RPMI7951 (cell line): ENCODE measurements at places on chromosomes 7 and 10.

DNA sequence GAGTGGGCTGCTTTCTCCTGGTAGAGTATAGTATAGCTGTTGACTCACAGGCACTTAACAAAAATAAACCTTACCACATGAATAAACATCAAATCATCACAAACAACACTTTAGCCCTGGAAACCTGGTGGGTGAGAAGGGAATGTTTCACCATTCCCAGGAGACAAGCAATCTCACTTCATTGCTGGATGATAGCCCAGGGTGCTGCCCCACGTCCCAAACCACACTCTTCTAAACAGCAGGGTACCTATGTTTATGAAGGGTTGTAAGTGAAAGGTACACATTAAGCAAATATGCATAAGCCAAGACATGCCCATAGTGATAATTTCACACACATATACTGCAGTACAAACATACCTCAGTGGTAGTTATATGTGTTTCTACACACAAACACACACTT, 276.2 kb downstream of the FGFR2 start:
- no peak for DNase-seq

- peak; percentile 25 for DNase-seq
Observed at GRCh38 chr10:44193166-44193565, 191.7 kb downstream of the CXCL12 start.

GRCh38 chr7:135774284-135774683, 25.7 kb upstream of the FAM180A start:
- peak; percentile 80 for DNase-seq

DNA sequence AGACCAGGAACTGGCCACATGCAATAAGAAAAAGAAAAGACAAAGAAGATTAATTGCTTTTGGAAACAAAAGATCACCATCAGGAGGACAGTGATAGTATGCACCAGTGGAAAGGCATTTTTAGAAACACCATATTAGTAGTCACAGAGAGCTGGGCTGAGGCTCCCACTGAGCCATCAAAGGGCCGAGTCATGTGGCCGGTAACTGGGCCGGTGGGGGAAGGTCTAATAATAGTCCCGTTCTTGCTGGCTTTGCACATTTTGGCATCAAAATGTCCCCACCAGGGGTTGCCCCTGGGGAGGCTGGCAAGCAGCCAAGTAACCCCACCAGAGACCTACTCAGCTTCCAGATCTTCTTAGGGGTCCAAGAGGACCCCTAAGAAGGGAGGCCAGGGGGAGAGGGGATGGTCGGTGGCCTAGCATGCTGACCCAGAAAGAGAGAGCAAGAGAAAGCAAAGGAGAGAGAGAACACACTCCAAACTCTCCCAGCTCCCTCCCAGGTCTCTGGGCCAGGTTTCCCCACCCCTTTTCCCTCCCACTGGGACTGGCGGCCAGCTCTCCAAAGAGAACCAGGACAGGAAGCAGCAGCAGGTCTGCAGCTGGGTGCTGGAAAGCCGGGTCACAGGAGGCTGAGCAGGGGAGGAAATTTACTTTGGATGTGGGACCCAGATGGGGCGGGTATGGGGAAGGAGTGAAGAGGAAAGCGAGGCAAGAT, 70.2 kb upstream of the FGFR2 start:
- DNase-seq, result no peak

DNA sequence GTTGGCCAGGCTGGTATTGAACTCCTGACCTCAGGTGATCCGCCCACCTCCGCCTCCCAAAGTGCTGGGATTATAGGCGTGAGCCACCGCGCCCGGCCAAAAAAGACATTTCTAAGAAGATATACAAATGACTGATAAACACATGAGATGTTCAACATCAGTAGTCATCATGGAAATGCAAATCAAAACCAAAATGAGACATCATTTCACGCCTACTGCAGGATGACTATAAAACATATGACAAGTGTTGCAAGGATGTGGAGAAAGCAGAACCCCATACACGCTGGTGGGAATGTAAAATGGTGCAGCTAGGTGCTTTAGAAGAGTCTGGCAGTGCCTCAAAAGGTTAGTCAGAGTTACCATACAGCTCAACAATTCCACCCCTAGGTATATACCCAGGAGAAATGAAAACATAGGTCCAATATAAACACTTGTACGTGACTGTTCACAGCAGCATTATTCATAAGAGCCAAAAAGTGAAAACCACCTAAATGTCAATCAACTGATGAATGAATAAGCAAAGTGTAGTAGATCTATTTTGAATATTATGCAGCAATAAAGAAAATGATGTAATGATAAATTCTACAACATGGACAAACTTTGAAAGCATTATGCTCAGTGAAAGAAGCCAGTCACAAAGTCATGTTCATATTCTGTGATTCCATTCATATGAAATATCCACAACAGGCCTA, 24.5 kb downstream of the TMEM209 start:
- DNase-seq, result peak; percentile 25

DNA sequence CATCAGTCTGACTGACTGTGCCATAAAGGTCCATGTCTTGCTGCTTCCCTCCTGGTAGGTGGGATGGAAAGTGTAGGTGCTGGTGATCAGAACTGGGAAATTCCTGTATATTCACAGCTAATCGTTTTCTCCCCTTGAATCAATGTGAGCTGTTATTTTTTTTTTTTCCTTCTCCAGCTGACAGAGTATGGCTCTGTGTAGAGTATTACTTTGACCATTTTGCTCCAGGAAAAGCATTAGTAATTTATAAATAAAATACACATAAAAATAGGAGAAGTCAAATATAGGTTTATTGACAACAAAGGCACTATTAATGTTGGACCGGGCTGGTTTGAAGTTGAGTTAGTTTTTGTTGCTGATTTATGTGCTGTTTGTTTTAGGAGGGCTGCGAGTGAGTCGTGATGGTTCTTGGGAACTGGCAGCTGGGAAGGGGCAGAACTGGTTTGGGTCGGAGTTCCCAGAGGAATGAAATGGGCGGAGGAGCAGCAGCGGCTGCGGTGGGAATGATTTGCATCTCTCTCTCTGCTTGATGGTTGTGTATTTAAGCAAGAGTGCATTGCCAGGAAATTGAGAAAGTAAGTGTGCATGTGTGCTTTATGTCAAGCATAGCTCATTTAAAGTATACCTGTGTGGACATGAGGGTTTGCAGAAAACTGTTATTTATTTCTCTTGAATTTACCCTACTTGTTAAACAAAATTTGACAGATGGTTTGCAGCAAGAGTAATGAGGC, 80.9 kb downstream of the LRMDA start:
- no peak for DNase-seq

DNA sequence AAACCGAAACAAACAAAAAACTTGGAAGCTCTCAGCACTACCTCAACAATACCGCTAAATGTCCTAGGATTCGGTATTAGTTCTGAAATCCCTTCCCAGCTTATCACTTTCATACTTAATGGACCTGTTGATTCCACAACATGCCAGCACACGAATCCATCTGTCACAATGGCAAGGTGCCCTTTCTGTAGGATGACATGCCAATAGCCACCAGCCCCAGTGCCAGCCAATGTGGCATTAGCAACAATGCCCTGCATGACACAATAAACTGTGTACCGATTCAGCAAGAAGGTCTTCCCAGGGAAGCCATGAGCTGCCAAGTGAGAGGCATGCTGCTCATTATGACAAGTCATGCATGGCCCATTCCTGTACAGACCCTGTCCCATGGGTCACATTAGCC, 35.6 kb upstream of the CHCHD3 start:
- no peak for DNase-seq

DNA sequence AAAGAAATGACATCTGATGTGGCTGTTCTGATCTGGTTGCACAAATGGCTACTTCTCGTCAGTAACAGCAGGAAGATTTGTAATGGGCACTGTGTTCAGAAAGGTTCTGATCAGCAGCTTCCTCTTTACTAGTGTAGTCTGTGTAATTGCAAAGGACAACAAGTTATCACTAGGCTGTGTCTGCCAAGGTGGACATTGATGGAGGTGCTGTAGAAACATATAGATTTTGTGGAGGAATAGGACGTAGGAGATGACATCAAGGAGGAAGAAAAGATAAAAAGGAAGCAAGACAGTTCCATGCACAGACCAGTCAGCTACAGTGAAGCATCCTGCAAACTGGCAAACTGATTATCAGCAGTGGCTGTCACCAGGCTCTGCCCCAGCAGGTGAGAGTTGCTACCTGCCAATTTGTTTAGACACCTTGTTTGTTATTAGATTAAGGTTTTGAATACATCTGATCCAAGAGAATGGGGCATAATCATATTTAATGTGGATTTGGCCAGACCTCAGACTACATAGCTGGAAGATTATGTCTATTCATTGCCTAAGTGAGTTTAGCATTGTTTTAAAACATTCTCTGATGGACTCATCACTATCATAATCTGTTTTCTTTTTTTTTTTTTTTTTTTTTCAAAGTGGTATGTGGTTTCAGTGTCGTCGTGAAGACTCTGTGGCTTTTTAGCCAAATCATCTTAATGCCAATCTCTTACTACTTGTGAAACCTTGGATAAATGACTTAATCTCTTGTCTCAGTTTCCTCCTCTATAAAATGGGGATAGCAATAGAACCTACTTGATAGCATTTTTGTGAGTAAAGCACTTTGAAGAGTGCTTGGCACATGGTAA, 417.9 kb upstream of the LRGUK start:
- DNase-seq, result no peak

GRCh38 chr7:108525327-108525984, 479 bp downstream of the PNPLA8 start:
- peak; percentile 88 for DNase-seq

- no peak for DNase-seq
Observed at GRCh38 chr10:133173860-133174640, 14.0 kb downstream of the KNDC1 start.

DNA sequence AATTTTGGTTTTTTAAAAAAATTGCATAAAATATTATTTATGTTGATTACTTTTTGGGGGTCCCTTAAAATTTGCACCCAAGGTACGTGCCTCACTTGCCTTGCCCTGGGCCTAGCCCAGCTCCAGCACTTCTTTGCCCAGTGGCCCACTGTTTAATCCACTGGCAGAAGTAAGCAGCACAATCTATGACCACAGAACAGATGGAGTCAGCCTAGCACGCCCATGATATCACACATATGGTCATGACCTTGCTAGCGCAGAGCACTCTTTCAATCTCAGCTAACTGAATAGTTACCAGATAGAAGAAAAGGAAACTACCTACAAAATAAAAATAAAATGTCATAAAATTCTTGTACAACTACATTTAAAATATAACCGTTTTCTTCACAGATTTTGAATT, 5.6 kb downstream of the OGA start:
- DNase-seq, result no peak

GRCh38 chr10:89518876-89519842, 16.2 kb downstream of the SLC16A12 start:
- DNase-seq, result peak; percentile 91

DNA sequence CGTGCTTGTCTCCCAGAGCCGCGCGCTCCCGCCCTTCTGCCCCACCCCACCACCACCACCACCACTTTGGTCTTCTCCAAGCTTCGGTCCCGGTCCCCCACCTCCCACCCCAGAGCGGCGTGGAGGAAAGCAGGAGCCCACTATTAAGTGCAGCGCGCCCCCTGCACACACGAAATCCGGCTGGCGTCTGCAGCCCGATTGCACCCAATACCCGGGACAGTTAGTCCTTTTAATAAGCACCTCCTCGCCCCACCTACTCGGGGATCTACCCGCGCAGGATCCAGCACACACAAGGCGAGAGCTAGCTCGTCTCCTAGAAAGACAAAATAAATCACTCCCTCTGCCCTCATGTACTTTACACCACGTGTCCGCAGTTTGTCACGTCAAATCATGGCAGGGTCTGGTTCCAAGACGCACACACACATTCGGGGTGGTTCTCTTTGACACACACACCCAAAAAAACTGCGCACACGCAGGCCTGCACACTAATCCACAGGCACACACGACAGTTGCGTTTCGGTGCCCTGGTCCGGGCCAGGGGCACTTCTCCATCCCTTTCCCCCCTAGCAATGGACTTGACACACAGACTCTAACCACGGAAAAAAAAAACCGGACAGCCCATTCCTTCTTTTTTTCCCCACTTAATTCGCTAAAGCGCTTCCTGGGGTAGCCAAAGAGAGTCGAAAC, 1.6 kb downstream of the SFMBT2 start:
- DNase-seq, result peak; percentile 8

DNA sequence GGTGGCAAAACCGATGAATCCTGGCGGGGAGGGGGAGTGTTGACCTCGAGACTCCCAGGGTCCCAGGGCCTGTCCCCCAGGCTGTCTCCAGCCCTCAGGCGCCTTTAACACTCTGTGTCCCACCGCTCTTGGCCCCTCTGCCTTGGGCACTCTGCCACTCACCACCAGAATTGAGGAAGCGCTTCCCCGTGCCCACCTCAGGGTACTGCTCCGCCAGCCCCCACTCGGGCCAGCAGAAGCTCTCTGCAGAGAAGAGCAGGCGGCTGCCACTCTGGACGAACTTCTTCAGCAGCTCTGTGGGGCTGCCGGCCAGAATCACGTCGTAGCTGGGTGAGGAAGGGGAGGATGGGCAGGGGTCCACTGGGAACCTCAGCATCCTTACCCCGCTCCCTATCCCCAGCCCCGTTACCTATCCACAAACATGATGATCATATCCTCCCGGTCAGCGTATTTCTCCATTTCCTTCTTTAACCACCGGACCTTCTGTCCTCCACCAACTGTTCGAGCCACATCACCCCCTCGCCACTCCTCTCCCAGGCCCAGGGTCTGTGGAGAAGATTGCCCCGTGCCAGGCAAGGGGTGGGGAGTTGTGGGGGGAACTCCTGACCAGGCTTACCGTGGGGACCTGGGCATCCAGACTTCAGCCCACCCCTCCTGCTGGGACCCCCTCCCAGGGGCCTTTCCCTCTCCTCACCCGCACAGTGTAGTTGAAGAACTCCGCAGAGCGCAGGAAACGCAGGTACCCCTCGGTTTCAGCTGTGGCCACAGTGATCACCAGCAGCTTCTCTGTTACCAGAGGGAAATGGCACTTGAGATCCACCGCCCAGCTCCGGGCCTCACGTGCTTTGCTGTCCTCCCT, 1.2 kb downstream of the PLOD3 start:
- no peak for DNase-seq

GRCh38 chr7:80583901-80584300, 54.5 kb upstream of the CD36 start:
- no peak for DNase-seq

GRCh38 chr7:38369816-38370493, 96.5 kb upstream of the TARP start:
- peak; percentile 83 for DNase-seq

- no peak for DNase-seq
Observed at GRCh38 chr10:58578366-58578765, 65.7 kb downstream of the BICC1 start.

GRCh38 chr10:89144836-89145235, 62.3 kb downstream of the CH25H start:
- no peak for DNase-seq

- no peak for DNase-seq
Observed at GRCh38 chr7:74516214-74516613, 62.5 kb downstream of the GTF2IRD1 start.

DNA sequence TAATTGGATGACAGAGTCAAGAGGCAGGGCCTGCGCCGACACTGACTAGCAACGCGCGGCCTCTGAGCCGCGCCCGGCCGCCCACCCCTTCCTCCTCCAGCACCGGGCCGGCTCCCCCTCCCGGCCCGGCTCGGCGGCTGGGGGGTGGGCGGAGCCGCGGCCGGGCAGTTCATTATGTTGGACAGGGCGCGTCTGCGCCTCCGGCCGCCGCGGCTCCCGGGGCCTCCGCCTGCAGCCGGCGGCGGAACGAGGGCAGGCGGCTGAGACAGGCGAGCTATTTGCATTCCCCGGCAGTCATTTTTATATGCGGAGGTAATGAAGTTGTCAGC, 106.7 kb downstream of the SNX10 start:
- DNase-seq, result peak; percentile 78
